Activated naive CD4-positive, alpha-beta T cell (primary cell): ENCODE measurements at places on chromosomes 12 and 14.

- no peak for DNase-seq
Observed at GRCh38 chr12:49649892-49650291, 26.5 kb downstream of the PRPF40B start.

GRCh38 chr14:101511620-101512375 lies 49.5 kb upstream of the DIO3 start:
- DNase-seq: no peak

DNA sequence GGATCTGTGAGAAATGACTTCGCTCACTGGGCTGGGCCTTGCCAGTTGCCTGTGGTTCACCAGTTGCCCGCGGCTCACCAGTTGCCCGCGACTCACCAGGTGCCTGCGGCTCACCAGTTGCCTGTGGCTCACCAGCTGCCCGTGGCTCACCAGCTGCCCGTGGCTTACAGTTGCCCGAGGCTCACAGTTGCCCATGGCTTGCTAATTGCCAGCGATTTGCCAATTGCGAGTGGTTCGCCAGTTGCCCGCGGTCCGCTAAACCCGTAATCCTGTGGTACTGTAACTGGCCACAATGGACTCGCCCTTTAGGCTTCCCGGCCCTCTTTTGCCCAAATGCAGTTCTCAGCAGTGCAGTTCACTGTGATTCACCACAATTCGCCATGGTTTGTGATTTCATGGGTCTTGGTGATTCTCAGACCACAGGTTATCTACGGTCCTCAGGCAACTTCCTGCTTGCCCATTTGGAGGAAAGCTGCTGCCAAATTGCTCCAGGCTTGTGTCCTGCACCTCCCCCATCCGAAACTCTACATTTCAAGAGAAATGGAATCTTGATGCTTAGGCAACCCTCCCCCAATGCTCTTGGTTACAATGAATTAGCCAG lies 15.0 kb upstream of the MEG3 start:
- no peak for DNase-seq

DNA sequence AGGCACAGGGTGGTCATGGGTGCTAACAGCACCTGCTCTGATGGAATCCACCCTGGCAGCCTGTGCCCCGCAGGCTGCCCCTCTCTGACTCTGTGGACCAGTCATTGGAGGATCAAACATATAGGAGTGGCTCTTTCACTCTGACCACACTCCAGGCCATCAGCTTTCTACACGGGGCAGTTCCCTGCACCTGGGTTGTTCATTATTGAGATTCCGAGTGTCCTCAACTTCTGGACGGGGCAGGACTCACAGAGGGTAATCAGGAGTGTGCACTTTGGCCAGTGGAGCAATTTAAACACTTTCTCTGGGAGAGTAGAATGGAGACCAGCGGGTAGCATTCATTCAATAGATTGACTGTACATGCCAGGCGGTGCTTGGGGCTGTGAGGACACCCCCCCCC lies 94.8 kb downstream of the NINJ2 start:
- no peak for DNase-seq
